ENCODE measurements at places on chromosomes 4 and X.

DNA sequence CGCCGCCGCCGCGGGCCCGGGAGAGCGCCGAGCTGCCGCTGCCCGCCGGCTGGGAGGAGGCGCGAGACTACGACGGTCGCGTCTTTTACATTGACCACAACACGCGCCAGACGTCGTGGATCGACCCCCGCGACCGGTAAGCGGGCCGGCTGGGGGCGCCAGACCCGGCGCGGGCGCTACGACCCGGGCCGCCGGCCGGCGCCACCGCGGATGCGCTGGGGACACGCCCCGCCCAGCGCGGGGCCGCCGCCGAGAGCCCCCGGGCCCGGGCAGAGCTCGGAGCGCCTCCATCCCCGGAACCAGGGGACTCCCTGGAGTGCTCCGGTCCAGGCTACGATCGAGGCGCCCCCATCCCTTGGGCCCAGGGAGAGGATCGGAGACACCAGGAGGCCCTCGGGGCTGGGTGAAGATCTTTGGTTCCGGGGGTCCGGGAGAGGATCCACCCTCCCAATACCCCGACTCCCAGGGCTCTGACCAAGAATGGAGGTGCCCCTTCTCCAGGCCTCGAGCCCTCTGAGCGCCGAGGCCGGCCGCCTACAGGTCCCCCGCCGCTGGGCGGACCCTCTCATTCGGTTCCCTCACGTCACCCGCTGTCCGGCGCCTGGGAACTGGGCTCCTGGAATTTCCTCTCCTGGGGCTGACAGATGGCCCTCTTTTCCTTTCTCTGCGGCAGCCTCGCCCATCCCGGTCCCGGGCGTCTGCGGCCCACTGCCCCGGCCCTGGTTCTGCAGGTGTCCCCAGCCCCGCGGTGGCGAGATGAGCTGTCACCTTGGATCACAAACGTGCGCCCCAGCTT lies 48.8 kb downstream of the CLDN34 start:
- DNase-seq, result no peak

GRCh38 chrX:66633541-66633940 lies 5.3 kb downstream of the EDA2R start:
- no peak for DNase-seq

DNA sequence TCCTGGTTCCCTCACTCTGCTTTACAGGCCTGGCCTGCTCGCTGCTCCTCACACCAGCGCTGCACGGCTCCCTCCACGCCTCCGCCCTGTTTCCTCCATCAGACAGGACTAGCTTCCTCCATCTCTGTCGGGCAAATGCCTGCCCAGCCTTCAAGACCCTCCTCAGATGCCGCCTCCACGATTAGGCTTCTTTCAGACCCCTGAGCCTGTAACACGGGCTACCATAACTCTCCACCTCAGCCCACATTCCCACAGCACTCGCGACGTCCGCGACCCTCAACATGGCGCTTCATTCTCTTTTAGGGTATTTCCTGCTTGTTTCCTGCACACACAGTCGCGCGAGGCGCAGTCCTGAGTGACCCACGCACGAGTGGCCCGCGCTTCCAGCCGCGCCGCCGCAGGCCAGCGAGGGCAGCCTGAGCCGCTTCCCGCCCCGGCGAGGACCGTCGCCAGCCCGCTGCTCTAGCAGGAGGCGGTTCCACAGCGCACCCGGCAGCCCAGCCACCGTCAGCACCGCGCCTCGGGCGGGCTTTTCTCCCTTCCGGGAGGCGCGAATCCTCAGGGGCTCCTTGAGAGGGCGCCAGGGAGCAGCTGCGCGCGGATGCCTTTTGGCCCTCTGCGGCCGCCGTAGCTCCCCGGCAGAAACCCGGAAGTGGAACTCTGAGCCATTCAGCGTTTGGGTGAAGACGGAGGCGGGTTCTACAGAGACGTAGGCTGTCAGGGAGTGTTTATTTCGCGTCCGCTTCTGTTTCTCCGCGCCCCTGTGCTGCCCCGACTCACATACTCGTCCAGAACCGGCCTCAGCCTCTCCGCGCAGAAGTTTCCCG lies at the start of gene FRG1:
Gene FRG1 (plus strand): TSS at position 695 of the 827 bp plus-strand sequence. CDS start 138 bp downstream, outside the sequence.
- DNase-seq, result peak; percentile 94

DNA sequence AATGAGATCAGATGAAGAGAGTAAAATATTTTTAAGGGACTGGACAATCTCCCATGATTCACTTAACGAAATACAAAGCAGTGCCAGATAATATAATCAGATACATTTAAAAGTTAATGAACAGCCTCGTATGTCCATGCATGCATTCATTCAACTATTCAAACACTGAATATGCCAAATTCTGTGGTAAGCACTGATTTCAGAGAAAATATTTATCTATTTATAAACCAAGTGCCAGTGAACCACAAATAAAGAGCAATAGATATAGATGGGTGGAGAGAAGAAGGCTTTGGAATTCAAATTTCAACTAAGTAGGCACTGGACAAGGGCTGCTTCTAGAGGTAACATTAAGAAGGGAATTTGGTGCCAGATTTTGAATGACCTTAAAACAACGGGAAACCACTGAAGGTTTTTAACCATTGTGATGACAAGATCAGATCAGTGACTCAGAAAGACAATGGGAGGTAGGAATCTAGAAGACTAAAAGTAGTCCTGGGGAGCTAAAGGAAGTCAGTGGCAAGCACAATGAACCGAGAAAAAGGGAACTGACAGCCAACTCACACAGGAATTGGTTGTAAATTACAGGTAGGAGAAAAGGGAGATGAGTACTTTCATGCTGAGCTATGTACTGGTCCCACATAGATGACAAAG lies 14.2 kb downstream of the ELOVL6 start:
- no peak for DNase-seq

- no peak for DNase-seq
Measured at GRCh38 chr4:110735686-110736085, 112.8 kb upstream of the PITX2 start.

GRCh38 chr4:7052923-7053715 lies 9.9 kb downstream of the TADA2B start:
- DNase-seq, result no peak

DNA sequence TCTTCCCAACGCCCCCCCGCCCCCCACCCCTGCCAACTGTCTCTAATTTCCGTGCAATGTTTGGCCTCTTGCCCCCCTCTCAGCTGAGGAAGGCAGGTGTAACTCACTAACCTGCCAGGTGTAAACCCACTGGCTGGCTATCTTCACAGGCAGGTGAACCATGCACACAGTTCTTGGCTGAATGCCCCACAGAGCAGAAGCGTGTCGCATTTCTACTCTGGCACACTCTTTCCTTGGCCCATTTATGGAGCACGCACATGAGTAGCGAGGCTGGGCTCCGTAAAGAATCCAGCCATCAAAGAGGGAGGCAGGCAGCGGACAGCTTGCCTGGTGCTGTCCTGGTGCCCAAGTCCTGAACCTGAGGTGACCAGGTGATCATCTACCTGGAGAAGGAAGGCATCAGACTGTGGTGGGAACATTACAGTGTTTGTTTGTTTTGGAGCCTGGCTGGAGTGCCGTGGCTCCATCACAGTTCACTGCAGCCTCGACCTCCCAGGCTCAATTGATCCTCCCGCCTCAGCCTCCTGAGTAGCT lies 39.2 kb upstream of the CRMP1 start:
- DNase-seq, result no peak

DNA sequence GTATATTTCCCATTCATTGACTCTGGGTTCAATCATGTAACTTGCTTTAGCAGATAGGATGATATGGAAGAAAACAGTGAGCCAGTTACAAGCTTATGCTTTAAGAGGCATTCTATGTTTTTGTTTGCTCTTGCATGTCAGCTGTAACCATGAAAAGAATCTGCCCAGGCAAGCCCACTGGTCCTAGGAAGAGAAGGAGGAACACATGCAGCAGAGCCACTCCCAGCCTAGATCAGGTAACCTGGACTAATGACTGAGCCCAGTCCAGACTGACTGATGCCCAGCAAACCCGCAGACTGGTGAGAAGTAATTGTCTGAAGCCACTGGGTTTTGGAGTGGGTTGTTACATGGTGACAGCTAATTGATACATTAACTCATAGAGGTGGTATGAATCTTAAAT lies 167.9 kb downstream of the COL4A6 start:
- no peak for DNase-seq

DNA sequence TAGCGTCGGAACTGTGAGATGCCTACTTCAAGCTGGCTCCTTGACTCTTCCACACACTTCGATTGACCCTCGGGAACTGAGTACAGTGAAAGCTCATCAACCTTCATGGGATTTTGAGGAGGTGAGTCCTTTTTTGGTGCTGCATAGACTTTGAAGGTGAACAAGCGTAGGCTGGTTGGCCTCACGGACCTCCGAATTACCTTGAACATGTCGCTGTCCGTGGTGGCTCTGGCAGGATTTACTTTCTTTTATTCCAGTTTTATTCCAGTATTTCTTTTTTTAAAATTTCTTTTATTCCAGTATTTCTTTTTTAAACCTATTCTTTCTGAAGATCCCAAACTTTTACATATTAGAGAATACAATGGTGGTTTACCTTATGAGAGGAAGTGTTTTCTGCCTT lies 45.2 kb downstream of the YTHDC1 start:
- DNase-seq, result no peak

DNA sequence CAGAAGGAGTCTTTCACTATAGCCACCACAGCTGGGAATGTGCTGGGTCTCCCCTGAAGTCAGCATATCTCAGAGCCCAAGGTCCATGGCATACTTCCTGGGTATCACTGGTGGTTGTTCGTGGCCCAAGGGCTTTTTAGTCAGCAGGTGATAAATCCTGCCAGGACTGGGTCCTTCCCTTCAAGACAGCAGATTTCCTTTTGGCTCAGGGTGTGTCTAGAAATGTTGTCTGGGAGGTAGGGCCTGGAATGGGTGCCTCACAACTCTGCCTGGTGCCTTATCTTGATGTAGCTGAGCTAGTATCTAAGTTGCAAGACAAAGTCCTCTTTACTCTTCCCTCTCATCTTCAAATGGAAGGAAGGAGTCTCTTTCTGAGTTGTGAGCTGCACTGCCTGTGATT lies 102.4 kb upstream of the TMLHE start:
- DNase-seq, result no peak

DNA sequence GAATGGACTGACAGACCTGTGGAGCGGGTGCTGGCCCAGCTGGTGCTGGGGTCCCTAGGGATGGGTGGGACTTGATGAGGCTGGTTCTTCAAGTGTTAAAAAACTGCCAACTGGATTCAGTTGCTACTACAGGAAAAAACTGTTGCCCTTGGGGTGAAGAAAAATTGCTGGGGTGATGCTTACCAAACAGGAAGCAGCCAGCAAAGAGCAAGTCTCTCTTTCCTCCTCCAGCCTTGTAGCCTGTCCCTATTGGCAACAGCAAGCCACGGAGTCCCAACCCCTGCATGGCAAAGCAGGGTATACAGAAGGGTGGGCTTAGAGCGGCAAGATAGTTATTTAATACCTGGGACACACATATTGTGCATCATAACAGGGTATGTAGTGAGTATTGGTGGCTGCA lies 60.1 kb upstream of the ATP8A1 start:
- no peak for DNase-seq

DNA sequence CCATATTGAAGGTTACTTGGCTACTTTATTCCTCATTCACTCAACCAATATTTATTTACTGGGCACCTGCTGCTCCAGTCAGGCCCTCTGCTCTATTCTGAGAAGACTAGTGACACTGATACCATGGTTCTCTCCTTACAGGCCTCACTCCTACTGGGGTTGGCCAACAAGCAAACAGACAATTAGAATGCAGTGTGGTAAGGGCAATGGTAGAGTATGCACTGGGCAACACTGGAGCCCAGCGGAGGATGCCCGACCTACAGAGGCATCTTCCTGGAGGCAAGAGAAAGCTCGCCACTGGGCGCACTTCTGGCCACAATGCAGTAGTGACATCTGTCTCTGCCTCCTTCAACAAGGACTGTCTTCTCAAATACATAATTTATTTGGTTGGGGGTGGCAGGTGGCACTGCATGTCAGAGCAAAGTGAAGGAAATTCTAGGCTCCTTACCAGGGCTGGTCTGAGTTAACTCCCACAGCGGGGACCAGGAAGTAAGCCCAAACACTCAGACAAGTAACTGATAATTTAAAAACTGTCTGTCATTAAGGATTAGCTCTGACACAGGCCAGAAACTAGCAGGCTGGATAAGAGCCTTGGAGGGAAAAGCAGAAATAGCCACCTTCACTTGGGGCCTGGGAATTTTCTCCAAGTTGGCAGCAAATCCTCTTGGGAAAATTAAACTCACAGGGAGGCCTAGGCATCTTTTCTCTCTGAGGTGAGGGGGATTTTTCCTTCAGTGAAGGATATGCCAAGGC lies 150.7 kb upstream of the EOLA2 start:
- DNase-seq, result no peak

DNA sequence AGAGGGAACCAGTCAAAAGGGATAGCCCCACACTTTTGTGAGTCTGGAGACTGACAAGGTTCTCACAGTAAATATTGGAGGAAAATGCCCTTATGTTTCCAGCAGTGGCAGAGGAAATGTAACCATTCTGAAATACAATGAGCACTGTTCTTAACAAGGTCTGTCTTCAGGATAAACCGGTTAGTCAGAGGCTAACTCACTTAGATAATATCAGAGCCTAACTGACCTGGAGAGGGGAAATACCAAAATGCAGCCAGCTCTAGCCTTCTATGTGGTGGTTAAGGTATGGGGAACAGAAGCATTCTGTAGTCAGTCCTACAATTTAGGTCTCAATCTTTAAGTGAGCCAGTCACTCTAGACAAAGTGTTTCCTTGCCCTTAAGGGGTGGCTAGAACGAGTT lies 70.8 kb downstream of the TBCK start:
- no peak for DNase-seq

- no peak for DNase-seq
Measured at GRCh38 chr4:104747635-104748034, 252.9 kb upstream of the CXXC4 start.

GRCh38 chrX:48043056-48043455 lies 28.4 kb downstream of the ZNF630 start:
- DNase-seq, result no peak

DNA sequence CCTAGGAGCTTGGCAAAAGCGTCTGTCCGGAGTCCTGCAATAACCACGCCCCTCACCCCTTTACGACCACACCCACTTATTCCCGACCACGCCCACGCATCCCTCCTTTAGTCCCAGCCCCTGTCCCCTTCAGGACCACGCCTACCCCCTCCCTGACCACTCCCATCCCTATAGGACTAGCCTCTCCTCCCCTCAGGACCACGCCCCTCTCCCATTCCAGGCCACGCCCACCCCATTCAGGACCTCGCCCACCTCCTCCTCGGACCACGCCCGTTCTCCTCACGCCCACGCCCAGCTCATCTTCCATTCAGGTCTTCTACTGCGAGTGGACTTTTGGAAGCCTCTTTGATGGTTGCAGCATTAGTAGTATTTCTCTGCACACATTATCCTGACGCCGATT lies 131.2 kb upstream of the STX18 start:
- no peak for DNase-seq

GRCh38 chr4:159212675-159213293 lies 109.9 kb downstream of the RAPGEF2 start:
- DNase-seq, result no peak

Measured in effector memory CD4-positive, alpha-beta T cell (primary cell).